ENCODE measurements at places on chromosomes 4 and X.

DNA sequence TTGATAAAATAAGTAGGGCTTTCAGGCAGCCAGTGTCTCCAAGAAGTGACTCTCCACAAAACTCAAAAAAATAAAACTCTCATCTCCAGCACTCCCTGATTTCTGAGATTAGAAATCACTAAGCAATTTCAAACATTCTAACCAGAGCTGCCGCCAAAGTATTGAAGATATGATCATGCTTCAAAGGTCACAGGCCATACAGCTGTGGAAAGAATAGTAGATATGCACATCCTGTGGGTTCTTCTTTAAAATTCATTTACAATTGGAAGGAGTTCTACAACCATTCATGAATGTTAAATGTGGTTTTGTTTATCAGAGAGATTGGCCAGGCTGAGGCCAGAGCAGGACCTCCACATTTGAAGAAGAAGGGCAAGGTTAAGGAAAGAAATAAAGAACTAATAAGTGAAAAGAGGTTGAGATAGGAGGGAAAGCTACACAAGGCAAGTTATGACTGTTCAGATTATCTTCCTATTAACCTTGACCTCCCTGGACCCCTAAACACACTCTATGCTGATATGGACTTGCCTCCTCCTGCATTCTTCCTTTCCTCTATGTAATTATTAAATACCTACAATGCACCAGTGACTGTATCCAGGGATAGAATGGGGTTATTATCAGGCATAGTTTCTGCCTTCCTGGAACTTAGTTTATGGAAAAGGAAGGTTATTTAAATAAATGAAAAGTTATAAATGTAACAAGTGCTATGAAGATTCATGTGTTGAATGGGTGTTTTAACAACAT lies 56.4 kb downstream of the USP38 start:
- no peak for DNase-seq

DNA sequence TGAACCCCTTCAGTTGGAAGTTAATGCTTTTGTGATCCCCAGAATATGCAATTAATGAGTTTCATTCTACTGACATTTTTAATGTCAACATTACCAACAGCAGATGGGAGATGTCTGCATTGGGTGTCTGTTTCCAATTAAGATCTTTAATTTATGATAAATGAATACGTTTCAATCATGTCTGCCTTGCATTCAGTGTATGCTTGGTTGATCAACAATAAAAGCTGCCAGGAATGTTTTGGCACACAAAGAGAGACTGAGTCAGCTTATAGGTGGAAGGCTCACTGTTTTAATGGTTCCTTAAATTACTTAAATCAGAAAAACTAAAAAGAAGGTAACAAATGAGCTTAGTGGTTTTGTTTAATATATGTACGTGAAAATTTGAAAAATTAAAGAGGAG lies 359.9 kb upstream of the CNKSR2 start:
- DNase-seq: no peak

DNA sequence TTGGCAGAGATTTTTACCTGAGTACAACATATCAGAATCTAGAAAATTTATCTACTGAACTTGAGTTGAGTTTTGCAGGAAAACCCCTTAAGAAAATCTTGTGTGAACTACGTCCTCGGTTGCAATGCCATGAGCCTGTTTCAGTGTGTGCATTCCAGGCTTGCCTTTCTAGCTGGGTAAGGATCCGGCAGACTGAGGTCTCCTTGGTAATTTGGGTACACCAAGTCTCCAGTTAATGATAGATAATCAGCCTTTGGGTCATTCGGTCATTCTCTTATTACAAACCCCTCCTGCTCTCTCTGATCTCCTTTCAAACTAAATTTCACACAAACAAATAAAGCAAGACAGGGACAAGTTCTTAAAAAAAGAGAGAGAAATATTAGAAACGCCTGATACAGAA lies 5.9 kb upstream of the HAND2 start:
- peak; percentile 62 for DNase-seq

DNA sequence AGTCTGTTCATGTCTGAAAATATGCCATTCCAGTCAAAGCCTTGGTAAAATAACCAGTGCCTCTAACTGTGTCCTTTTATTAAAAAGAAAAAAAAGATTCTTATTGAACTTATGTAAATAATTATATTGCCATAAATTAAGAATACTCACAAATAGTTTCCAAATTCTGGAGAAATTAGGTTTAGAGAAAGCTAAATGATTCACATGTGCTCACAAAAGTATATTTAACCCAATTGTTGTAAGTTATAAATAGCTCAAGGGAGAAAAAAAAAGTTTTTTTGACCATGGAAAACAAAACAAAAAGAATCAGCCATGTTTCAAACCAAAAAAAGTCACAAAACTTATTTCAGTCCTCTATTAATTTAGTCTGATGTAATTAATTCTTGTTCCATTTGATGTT lies 25.3 kb upstream of the HERC6 start:
- no peak for DNase-seq

DNA sequence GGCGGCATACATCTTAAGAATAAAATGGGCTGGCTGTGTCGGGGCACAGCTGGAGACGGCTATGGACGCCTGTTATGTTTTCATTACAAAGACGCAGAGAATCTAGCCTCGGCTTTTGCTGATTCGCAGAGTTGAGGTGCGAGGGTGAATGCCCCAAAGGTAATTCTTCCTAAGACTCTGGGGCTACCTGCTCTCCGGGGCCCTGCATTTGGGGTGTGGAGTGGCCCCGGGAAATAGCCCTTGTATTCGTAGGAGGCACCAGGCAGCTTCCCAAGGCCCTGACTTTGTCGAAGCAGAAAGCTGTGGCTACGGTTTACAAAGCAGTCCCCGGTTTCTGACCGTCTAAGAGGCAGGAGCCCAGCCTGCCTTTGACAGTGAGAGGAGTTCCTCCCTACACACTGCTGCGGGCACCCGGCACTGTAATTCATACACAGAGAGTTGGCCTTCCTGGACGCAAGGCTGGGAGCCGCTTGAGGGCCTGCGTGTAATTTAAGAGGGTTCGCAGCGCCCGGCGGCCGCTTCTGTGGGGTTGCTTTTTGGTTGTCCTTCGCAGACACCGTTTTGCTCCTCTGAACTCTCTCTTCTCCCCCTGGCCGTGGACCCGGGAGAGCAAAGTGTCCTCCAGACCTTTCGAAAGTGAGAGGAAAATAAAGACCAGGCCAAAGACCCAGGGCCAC lies 1.9 kb downstream of the SHOX start:
- no peak for DNase-seq

DNA sequence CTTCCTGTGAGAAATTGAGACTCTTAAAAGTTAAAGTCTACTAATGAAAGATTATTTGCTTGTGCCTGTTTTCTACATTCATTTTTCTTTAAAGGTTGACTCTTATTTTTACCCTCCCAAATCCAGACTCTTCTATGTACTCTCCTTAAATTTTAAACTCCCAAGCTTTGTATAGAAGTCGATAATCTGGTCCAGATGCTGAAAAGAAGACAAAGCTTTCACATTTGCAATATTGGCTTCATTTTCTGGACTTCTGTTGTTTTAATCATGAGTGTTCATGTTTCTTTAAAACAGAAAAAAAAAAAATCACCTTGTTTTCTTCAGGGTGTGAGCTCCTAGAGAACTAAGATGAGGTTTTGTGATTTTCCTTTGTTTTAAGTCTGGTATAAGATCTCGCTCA lies 53.2 kb upstream of the TBC1D14 start:
- DNase-seq: no peak

DNA sequence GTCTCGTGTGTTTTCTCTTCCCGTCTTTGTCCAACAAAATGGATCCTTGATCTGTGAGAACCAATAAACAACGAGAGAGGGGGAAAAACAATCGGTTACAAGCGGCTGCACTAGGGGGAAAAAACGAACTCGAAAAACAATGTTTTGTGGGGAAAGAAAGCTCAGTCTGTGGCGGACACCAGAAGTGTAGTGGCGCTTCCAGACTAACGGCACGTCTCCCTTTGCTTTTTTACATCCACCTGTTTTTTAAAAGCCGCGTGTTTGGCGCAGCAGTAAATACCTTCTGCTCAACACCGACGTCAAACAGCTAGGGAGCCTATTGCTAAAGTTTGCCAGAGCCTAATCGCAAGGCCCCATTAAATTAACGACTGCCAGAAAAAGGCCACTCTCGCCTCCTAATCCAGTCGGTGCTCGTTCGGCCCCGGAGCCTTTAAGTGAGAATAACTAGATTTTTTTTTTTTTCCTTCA lies 3.3 kb downstream of the NKX6-1 start:
- no peak for DNase-seq

DNA sequence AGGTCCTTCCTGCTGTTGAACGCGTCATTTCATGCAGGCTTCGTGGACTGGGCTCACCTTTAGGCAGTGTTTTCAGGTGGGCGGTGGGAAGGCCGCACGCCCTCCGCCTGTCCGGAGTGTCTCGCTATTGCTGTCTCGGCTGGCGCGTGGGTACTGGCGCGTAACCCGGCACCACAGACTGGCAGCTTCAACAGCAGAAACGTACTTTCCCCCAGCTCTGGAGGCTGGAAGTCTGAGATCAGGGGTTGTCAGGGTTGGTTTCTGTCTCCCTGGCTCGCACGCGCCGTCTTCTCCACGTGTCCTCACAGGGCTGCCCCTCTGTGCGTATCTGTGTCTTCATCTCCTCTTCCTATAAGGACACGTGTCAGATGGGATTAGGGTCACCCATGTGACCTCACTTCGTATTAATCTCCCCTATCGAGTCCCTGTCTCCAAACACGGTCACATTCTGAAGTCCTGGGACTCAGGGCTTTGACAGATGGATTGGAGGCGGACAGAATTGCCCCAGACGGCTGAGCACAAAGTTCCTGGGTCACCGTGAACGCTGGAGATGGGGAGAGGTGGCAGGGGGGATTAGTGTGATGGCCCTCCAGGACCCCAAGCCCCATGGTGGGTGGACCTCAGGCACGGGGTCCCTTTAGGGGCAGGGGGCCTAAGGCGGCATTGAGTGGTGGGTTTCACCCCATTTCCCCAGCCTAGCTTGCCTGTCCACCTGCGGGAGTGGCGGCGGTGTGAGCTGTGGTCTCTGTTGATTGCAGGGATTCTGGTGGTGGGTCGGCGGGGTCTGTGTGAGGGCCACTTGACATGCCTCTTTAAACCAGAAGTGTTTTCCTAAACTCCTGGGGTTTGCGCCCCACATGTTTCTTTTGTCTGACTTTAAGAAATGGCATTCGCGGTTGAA lies 83.4 kb upstream of the LRPAP1 start:
- no peak for DNase-seq

Measured in mesenchymal stem cell (in vitro differentiated cells and primary cell).